ENCODE measurements at places on chromosomes 12 and 14. TPM values are rescaled to one million over a fixed set of nuclear protein-coding genes. Genes with fewer than 3 reads are reported as not detected.

DNA sequence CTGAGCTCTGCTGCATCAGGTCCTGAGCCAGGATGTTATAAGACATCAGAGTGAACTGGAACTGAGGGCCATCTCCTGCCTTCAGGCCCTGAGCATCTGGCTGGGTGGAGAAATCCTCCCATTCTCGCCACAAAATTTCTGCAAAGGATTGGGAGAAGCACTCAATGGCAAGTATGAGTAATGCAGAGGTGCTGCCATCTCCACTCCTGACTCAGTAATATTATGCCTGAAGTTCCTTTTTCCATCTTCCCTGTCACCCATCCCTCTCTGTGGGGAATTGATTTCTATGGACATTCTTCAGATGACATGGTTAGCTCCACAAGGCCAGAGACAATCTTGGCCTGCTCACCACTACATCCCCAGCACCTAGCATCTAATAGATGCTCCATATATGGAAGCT is 4.7 kb downstream of the ANGEL1 start:
- H3K4me1 ChIP-seq, result peaks cover 22% of the 10 kb centered on the region
- no peaks in the 10 kb centered on the region for H3K27me3 ChIP-seq
- peaks cover 58% of the 10 kb centered on the region for H3K36me3 ChIP-seq
- no peak overlapping the region for H3K27ac ChIP-seq

DNA sequence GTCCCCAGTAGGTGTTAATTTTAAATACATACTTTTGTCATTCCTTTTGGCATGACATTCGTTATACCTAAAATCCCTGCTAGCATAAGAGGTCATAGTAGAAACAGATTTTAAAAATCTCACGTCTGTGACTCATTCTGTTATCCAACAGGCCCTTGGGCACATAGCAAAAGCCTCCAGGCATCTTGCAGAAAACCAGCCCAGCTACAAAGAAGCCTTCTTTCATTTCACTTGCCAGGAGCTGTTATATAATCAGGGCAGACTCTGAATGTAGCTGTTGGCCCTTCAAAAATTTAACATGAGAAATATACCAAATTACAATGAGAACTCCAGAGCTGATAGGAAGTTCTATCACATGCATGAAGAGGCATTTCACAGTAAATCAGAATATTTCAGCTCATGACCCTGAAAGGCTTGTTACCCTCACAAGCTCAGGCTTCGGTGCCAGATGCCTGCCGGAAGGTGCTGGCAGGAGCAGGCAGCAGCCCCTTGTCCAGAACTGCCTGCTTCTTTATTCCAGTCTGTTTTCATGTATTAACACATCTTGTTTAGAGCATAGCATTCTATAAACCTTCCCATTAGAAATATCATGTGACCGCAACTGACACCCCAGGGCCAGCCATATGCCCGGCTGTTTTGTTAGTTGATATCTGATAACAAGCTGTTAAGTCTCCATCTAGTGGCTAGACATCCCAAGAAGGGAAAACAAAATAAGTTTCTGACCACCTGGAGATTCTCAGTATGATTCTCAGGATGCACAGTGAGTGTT is 17.8 kb downstream of the E2F7 start:
- H3K4me3 ChIP-seq, result no peak overlapping the region
- H3K36me3 ChIP-seq, result no peaks in the 10 kb centered on the region
- H3K27me3 ChIP-seq, result no peaks in the 10 kb centered on the region

The RNF212B gene
- total RNA-seq, result not detected

The HAL gene
- total RNA-seq, result 7.3 TPM

- H3K4me3 ChIP-seq, result no peak overlapping the region
- no peaks in the 10 kb centered on the region for H3K36me3 ChIP-seq
- H3K27ac ChIP-seq, result no peak overlapping the region
These were observed 32.7 kb downstream of the DYRK2 start for GRCh38 chr12:67681105-67681778.

GRCh38 chr14:105907276-105907675 is 380.9 kb downstream of the TMEM121 start:
- H3K4me3 ChIP-seq, result no peak overlapping the region
- H3K27ac ChIP-seq, result no peak overlapping the region
- no peak for DNase-seq
- H3K36me3 ChIP-seq, result no peaks in the 10 kb centered on the region
- no peaks in the 10 kb centered on the region for H3K4me1 ChIP-seq
- no peaks in the 10 kb centered on the region for H3K27me3 ChIP-seq

GRCh38 chr12:24948420-24948756 is 513 bp downstream of the BCAT1 start:
- no peaks in the 10 kb centered on the region for H3K27me3 ChIP-seq
- no peaks in the 10 kb centered on the region for H3K36me3 ChIP-seq
- peaks cover 16% of the 10 kb centered on the region for H3K4me1 ChIP-seq
- no peak for DNase-seq
- peak overlapping the region; percentile 62 for H3K4me3 ChIP-seq

- no peak for DNase-seq
- no peaks in the 10 kb centered on the region for H3K27me3 ChIP-seq
- no peaks in the 10 kb centered on the region for H3K36me3 ChIP-seq
- no peaks in the 10 kb centered on the region for H3K4me1 ChIP-seq
These were observed 338.8 kb upstream of the SFSWAP start for GRCh38 chr12:131372171-131372475.

The KRT72 gene
- total RNA-seq, result not detected

DNA sequence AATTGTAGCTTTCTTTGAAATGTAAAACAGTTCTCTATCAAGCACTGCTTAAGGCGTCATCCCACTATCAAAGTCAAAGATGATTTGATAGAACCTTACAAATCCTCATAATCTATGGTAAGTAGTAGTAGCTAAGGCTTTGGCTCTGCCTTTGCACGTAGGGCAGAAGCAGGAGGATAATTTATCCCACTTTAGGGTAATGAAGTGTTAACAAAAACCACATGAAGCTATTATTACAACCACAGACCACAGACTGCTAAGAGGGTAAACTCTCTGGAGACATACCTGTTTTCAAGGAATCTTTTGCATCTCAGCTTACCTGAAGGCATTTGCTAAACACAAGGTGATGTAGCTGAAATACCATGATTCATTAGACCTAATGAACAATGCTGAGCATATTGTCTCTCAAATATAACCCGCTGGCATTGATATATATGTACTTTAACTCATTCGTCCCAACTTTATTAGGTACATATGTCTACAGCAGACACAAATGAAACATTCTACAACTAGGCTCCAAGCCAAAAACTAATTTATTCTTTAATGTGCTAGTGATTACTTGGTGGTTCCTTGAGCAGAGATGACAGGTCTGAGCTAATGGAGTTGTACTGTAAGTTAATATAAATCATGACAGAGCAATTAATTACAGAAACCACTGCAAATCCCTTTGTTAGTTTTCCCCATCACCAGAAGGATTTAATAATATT is 368.8 kb downstream of the ETNK1 start:
- no peaks in the 10 kb centered on the region for H3K4me1 ChIP-seq
- H3K27ac ChIP-seq, result no peak overlapping the region
- no peaks in the 10 kb centered on the region for H3K36me3 ChIP-seq
- H3K4me3 ChIP-seq, result no peak overlapping the region

DNA sequence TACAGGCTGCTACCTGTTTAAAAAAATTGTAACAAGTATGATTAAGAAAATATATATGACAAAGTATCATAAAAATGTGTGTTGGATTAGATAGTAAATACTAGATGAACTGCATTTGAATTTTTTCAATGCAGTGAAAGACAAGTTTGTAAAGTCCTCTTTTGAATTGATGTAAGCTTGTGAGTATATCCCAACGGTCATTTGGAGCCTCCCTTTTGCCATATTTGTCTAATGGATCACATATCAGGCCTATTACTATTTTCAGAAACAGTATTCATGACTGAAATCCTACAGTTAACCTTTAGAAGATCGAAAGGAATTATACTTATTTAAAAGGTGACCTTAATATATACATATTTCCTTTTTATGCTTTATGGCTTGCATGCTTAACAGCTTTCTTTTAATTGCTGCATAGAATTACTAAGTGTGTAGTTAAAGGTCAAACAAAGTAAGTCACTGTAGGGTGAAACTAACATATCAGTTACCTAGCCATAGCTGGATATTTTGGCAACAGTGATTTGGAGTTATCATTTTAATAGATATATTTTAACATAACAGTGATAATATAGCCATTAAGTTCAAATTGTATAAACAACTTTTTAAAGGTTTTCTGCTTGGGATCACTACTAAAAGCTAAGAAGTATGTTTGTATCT is 53.6 kb downstream of the USP15 start:
- H3K4me3 ChIP-seq, result no peak overlapping the region
- H3K4me1 ChIP-seq, result no peaks in the 10 kb centered on the region
- no peak overlapping the region for H3K27ac ChIP-seq
- H3K27me3 ChIP-seq, result no peaks in the 10 kb centered on the region
- no peaks in the 10 kb centered on the region for H3K36me3 ChIP-seq

The LGR5 gene
- 1.2 TPM for total RNA-seq

GRCh38 chr12:7101047-7101693 is 7.8 kb downstream of the C1RL start:
- peaks cover 3% of the 10 kb centered on the region for H3K4me1 ChIP-seq
- no peak overlapping the region for H3K27ac ChIP-seq
- no peak for DNase-seq
- H3K27me3 ChIP-seq, result no peaks in the 10 kb centered on the region

The LRRC43 gene
- 4.2 TPM for total RNA-seq

The KRT2 gene
- total RNA-seq, result not detected

The ZNF140 gene
- 15.0 TPM for total RNA-seq

- H3K27me3 ChIP-seq, result no peaks in the 10 kb centered on the region
- no peaks in the 10 kb centered on the region for H3K36me3 ChIP-seq
These were observed 28.8 kb downstream of the SPRING1 start for GRCh38 chr12:116708826-116709756.

- no peak overlapping the region for H3K27ac ChIP-seq
- no peaks in the 10 kb centered on the region for H3K4me1 ChIP-seq
- no peak overlapping the region for H3K4me3 ChIP-seq
- no peaks in the 10 kb centered on the region for H3K36me3 ChIP-seq
- no peaks in the 10 kb centered on the region for H3K27me3 ChIP-seq
These were observed 556.7 kb upstream of the FBXO33 start for GRCh38 chr14:39988939-39989338.

GRCh38 chr14:72906879-72907278 is 13.0 kb upstream of the DPF3 start:
- H3K4me1 ChIP-seq, result no peaks in the 10 kb centered on the region
- no peaks in the 10 kb centered on the region for H3K36me3 ChIP-seq
- H3K27me3 ChIP-seq, result peaks cover 7% of the 10 kb centered on the region
- DNase-seq, result no peak
- no peak overlapping the region for H3K27ac ChIP-seq

- H3K27ac ChIP-seq, result no peak overlapping the region
- H3K4me1 ChIP-seq, result peaks cover 1% of the 10 kb centered on the region
- DNase-seq, result no peak
- no peaks in the 10 kb centered on the region for H3K27me3 ChIP-seq
These were observed 7.4 kb upstream of the GAPDH start for GRCh38 chr12:6526766-6527525.

- no peaks in the 10 kb centered on the region for H3K4me1 ChIP-seq
- H3K27ac ChIP-seq, result no peak overlapping the region
- no peak for DNase-seq
- H3K27me3 ChIP-seq, result no peaks in the 10 kb centered on the region
- no peaks in the 10 kb centered on the region for H3K36me3 ChIP-seq
These were observed 316.2 kb downstream of the PAWR start for GRCh38 chr12:79374545-79374944.

The SYNE3 gene
- total RNA-seq, result 22.4 TPM

DNA sequence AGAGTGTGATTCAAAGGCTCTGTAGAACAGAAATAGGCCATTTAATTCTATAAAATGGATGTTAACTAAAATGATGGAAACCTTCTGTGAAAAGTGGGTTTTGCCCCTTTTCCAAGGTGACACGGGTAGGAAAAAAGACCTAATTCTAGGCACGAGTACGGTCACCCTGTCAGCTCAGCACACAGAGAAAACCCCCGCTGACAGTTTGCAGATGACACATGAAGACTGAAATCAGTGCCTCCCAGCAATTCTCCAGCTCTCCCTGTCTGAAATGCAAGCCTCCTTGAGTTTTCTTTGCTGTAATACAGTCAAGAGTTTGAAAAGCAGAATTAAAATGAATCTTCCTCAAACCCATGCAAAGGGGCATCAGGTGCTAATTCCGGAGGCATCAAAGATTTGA is 230.0 kb downstream of the TMEM132D start:
- H3K4me1 ChIP-seq, result no peaks in the 10 kb centered on the region
- no peak overlapping the region for H3K4me3 ChIP-seq
- no peak overlapping the region for H3K27ac ChIP-seq
- H3K27me3 ChIP-seq, result no peaks in the 10 kb centered on the region

DNA sequence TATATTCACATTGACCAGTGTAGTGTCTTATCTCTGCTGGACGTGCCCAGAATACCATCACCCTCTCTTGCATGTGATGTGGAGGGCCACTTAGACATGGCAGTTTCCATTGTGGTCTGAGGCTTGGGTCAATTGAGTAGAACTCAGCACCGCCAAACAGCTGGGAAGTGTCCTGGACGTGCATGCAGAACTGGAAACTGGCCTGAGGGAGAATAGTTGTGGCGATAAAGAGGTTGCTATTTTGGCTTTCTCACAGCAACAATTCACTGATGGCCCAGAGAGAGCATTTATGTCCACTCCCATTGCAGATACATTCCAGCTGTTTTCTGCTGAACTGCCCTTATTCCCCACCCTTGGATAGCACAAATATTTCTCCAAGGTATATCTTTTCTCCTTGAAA is 210.1 kb upstream of the DAAM1 start:
- H3K4me1 ChIP-seq, result no peaks in the 10 kb centered on the region
- H3K4me3 ChIP-seq, result no peak overlapping the region
- no peaks in the 10 kb centered on the region for H3K27me3 ChIP-seq

The COL2A1 gene
- not detected for total RNA-seq

- no peaks in the 10 kb centered on the region for H3K27me3 ChIP-seq
- no peak overlapping the region for H3K4me3 ChIP-seq
- H3K4me1 ChIP-seq, result peaks cover under 1% of the 10 kb centered on the region
- H3K27ac ChIP-seq, result no peak overlapping the region
- H3K36me3 ChIP-seq, result no peaks in the 10 kb centered on the region
- no peak for DNase-seq
These were observed 12.1 kb upstream of the GALNT16 start for GRCh38 chr14:69247676-69248440.

The COCH gene
- 0.50 TPM for total RNA-seq

DNA sequence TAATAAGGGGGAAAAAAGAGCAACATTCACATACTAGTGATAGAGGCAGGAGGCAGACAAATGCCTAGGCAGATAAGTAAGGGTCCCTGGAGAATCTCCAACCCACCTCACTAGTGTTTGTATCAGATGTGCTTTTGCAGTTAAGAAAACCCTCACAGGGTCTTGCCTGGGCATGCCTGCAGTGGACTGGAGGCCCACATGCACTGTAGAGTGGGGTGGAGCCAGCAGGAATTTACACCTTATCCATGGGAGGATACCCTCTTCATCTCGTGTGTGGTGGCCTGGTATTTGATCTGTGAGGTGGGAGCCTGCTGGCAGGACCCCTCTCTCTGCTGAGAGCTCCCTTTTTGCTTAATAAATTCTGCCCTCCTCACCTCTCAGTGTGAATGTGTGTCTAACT is 238.0 kb upstream of the SLC16A7 start:
- no peak overlapping the region for H3K27ac ChIP-seq
- H3K27me3 ChIP-seq, result no peaks in the 10 kb centered on the region
- no peak overlapping the region for H3K4me3 ChIP-seq
- no peaks in the 10 kb centered on the region for H3K36me3 ChIP-seq
